Naive thymus-derived CD8-positive, alpha-beta T cell (primary cell): ENCODE measurements at places on chromosomes 2 and 18.

GRCh38 chr2:204312105-204312504 lies 233.2 kb upstream of the PARD3B start:
- H3K27me3 ChIP-seq: peaks cover 13% of the 10 kb centered on the region
- no peak overlapping the region for H3K4me3 ChIP-seq
- H3K27ac ChIP-seq: no peak overlapping the region
- no peaks in the 10 kb centered on the region for H3K36me3 ChIP-seq

DNA sequence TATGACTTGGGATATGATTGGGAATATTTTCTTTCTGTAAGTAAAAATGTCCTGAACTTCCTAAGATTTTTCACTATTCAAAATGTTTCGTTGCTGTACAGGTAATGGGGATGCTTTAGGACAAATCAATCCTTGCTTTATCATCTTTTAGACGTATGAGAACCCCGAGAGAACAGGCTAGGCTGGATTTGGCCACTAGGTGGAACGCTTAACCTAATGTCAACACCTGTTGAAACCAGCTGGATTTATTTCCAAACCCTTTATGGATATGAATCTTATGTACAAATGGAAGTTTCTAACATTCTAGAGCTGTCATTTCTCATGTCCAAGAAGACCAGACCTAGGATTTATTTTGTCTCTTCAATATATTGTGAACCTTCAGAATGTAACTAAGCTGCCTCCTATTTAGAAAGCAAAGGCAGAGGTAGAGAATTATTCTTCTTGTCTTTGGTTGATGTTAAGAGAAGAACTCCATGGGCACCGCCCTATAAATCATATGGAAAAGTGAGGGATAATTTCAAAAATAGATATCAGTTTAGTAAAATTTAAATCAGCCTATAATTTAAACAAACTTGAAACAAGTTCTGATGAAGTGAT lies 96.7 kb downstream of the PMAIP1 start:
- H3K4me3 ChIP-seq: no peak overlapping the region
- H3K4me1 ChIP-seq: no peaks in the 10 kb centered on the region
- no peaks in the 10 kb centered on the region for H3K36me3 ChIP-seq
- DNase-seq: no peak
- peaks cover 8% of the 10 kb centered on the region for H3K27me3 ChIP-seq
- H3K27ac ChIP-seq: no peak overlapping the region

GRCh38 chr2:155714983-155715382 lies 617.5 kb downstream of the NR4A2 start:
- H3K27ac ChIP-seq: no peak overlapping the region
- H3K4me1 ChIP-seq: no peaks in the 10 kb centered on the region
- H3K27me3 ChIP-seq: no peaks in the 10 kb centered on the region

GRCh38 chr2:238649936-238650518 lies 197.9 kb upstream of the TWIST2 start:
- H3K27ac ChIP-seq: no peak overlapping the region
- no peak overlapping the region for H3K4me3 ChIP-seq
- no peaks in the 10 kb centered on the region for H3K4me1 ChIP-seq
- no peak for DNase-seq
- H3K36me3 ChIP-seq: no peaks in the 10 kb centered on the region

DNA sequence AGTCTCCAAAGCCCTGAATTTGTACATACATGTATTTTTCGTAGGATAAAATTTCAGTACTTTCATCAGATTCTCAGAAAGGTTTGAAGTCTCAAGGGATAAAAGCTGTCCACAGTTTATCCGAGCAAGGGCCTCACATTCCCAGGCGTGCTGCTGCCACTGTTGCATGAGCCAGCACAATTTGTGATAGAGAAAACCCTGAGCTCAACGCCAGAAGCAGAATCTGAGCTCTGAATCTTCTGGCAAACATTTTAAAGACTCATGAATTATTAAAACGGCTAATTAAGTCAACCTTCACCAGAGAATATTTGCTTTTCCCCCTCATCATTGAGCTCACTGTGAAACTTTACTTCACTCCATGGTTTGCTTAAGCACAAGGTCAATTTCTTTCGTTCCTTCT lies 38.5 kb upstream of the STPG4 start:
- no peak overlapping the region for H3K27ac ChIP-seq
- peaks cover 1% of the 10 kb centered on the region for H3K27me3 ChIP-seq
- DNase-seq: no peak
- no peaks in the 10 kb centered on the region for H3K4me1 ChIP-seq
- H3K4me3 ChIP-seq: no peak overlapping the region

DNA sequence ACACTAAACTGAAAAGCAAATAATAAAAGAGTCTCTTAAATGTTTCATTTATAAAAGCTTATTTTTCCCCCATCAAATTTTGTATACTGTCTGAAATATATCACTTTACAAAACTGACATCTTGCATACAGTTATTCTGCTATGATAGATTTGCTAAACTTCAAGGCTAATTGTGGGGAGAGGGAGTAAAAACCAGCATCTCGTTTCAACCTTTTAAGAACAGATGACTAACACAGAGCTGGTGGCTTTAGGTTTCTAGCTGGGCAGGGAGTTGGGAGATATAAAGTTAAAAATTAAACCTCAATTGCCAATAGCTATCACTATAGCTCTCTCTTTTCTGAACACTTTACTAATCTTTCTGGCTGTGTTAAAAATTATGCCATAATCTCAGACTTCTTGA lies 23.5 kb downstream of the C1D start:
- no peaks in the 10 kb centered on the region for H3K27me3 ChIP-seq
- H3K4me1 ChIP-seq: no peaks in the 10 kb centered on the region
- H3K4me3 ChIP-seq: no peak overlapping the region
- DNase-seq: no peak
- H3K27ac ChIP-seq: peak overlapping the region; percentile 36

GRCh38 chr2:235749771-235750160 lies 255.9 kb downstream of the AGAP1 start:
- no peak overlapping the region for H3K27ac ChIP-seq
- H3K36me3 ChIP-seq: no peaks in the 10 kb centered on the region
- H3K4me3 ChIP-seq: no peak overlapping the region
- DNase-seq: no peak
- H3K27me3 ChIP-seq: no peaks in the 10 kb centered on the region

DNA sequence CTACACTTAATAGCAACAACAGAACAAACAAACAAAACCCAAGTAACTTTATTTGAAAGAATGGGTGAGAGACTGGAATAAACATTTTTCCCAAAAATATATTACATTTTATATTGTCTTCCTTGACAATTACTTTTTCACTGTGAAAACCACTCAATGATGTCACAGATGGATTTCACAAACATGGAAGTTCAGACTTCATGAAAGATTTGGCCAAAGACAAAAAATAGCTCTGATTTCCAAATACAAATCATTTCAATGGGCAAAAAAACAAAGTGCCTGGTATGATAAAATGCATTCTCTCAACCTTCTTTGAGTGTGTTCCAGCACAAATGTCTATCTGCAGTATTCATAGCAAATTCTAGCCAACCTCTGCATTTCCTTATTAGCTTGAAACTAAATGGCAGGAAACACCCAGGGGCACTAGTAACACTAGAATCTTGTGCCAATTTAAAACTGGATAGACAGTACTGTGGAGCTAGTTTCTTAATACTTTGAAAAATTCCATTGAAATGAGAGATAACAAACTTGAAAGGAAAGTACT lies 28.5 kb upstream of the NAPG start:
- DNase-seq: no peak
- H3K36me3 ChIP-seq: no peaks in the 10 kb centered on the region
- no peaks in the 10 kb centered on the region for H3K27me3 ChIP-seq
- no peak overlapping the region for H3K4me3 ChIP-seq
- H3K4me1 ChIP-seq: peaks cover 2% of the 10 kb centered on the region

- H3K4me1 ChIP-seq: peaks cover 6% of the 10 kb centered on the region
- no peak for DNase-seq
- H3K4me3 ChIP-seq: no peak overlapping the region
- H3K27ac ChIP-seq: no peak overlapping the region
- H3K36me3 ChIP-seq: no peaks in the 10 kb centered on the region
Observed at GRCh38 chr2:219624565-219624964, 2.9 kb upstream of the SLC4A3 start.

DNA sequence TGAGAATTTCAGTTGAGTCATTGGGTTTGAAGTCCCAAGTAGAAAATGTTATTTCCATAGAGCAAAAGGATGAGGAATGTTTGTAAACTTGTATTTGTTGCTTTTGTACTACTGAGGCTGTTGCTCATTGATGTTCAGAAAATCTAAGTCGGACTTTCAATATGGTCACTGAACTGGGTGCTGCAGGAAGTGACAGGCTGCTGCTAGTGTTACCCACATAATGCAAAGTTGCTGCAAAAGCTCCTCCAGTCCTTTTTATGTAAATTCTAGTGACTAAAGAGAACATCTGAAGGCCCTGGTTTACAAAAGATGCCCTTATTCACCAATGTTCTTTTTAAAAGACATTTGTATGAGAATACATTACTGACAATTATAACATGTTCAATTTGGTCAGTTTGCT lies 131.1 kb upstream of the FAM98A start:
- DNase-seq: no peak
- H3K36me3 ChIP-seq: no peaks in the 10 kb centered on the region
- H3K27me3 ChIP-seq: no peaks in the 10 kb centered on the region
- no peak overlapping the region for H3K27ac ChIP-seq
- no peaks in the 10 kb centered on the region for H3K4me1 ChIP-seq

DNA sequence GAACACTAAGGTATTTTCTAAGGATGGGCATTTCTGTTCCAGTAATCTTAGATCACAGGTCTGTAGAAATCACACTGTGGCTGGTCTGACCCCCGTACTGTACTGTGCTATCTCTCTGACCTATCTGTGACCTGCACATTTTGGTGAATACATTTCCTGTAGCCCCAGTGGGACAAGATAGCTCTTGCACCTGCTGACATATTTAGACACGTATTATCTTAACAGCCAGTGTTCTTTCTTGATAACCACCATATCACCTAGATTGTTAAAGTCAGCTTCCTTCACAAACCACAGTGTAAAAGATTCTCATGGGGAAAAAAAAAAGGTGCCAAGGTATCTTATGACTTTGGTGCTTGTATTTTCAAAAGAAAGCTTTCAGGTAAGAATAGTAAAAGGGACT lies 39.8 kb upstream of the TMEM247 start:
- peak overlapping the region; percentile 78 for H3K27ac ChIP-seq
- peak overlapping the region; percentile 70 for H3K4me3 ChIP-seq
- peaks cover 38% of the 10 kb centered on the region for H3K4me1 ChIP-seq
- DNase-seq: no peak
- no peaks in the 10 kb centered on the region for H3K27me3 ChIP-seq

DNA sequence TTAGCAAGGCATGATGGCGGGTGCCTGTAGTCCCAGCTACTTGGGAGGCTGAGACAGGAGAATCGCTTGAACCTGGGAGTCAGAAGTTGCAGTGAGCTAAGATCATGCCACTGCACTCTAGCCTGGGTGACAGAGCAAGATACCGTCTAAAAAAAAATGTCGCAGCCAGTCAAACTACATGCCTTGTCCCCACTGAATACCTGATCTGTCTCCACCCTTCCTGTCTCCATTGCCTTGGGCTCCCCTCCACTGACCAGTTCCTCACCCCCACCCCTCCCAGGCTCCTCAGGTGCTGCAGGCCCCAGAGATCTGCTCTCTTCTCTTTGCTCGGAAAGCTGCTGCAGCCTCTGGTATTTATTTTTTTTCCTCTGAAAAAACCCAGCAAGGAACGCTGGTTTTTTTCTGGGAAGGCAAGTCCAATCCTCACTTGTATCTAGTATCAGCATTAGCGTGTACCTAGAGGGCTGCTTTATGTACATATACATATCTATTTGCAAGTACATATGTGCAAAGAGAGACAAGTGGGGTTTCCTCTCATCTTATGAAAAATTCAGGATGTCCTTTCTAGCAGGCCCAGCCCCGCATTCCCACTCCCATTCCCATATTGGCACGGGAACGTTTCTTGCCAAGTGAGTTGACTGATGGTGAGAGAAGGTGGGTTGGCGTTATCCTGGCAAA lies 4.4 kb downstream of the PSD4 start:
- H3K4me3 ChIP-seq: peak overlapping the region; percentile 70
- no peaks in the 10 kb centered on the region for H3K36me3 ChIP-seq
- no peak for DNase-seq
- peaks cover 81% of the 10 kb centered on the region for H3K4me1 ChIP-seq

- no peak for DNase-seq
- no peak overlapping the region for H3K4me3 ChIP-seq
- H3K27me3 ChIP-seq: peaks cover 5% of the 10 kb centered on the region
- no peaks in the 10 kb centered on the region for H3K4me1 ChIP-seq
- H3K27ac ChIP-seq: no peak overlapping the region
Observed at GRCh38 chr2:156901373-156902031, 356.0 kb upstream of the GALNT5 start.

GRCh38 chr2:69943843-69944525 lies 17.4 kb downstream of the ASPRV1 start:
- DNase-seq: no peak
- H3K36me3 ChIP-seq: no peaks in the 10 kb centered on the region
- peaks cover 33% of the 10 kb centered on the region for H3K4me1 ChIP-seq
- H3K27ac ChIP-seq: peak overlapping the region; percentile 71
- no peak overlapping the region for H3K4me3 ChIP-seq
- H3K27me3 ChIP-seq: no peaks in the 10 kb centered on the region

- H3K36me3 ChIP-seq: no peaks in the 10 kb centered on the region
- H3K4me1 ChIP-seq: no peaks in the 10 kb centered on the region
- peaks cover 6% of the 10 kb centered on the region for H3K27me3 ChIP-seq
- H3K27ac ChIP-seq: no peak overlapping the region
Observed at GRCh38 chr2:25076749-25077148, 34.9 kb downstream of the EFR3B start.

DNA sequence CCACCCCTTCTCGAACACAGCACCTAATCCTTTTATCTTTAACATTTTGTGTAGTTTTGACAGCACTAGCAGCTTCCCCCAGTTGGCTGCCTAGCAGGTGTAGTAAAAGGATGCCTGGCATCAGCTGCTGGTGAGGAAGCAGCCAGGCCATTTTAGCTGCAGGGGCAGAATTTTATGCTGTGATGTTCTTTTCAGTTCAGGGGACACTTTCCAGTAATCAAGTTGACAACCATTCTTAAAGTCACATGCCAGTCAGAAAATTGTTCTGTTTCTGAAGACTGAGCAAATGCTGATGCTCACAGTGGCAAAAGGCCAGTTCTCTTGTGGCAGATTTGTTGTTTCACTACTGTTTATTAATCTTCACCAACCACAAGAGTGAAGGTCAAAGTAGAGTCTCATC lies 570.8 kb downstream of the CCDC85A start:
- H3K36me3 ChIP-seq: no peaks in the 10 kb centered on the region
- H3K4me1 ChIP-seq: no peaks in the 10 kb centered on the region

DNA sequence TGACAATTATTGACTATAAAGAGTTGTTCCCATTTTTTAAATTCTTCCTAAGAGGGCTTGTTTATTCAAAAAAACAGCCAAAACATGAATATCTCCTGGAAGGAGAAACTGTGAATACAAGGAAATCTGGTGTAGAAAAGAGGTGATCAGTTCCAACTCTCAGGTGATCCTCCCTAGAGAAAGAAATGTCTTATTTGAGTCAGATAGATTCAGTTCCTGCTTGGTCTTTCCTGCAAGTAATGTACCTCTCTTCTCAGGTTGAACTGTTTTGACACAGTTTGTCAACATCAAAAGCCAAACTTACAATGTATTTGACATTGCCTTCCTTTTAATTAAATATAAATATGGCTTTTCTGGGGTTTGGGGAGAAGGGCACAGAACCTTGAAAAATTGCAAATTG lies 567.4 kb downstream of the ARHGAP15 start:
- H3K27ac ChIP-seq: no peak overlapping the region
- no peak overlapping the region for H3K4me3 ChIP-seq
- no peak for DNase-seq
- no peaks in the 10 kb centered on the region for H3K27me3 ChIP-seq
- peaks cover 14% of the 10 kb centered on the region for H3K4me1 ChIP-seq
